ENCODE measurements at places on chromosomes 7 and 10. TPM values are rescaled to one million over a fixed set of nuclear protein-coding genes. Genes with fewer than 3 reads are reported as not detected.

- DNase-seq: no peak
Observed at GRCh38 chr7:98217623-98218582, 6.7 kb downstream of the BHLHA15 start.

DNA sequence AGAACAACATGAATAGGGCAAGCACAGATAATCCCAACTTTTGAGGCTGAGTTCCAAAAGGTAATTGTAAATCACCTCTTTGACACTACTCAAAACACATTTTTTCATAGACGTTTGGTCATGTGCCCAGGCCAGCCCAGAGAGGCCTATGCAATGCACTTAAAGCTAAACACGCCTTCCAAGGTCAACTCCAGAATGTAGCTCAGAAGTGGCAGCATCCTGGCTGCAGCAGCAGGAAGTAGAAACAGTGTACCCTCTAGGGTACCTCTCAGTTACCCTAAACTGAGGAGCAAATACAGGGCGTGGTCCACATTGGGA lies 58.7 kb downstream of the OSBPL3 start:
- DNase-seq: no peak

DNA sequence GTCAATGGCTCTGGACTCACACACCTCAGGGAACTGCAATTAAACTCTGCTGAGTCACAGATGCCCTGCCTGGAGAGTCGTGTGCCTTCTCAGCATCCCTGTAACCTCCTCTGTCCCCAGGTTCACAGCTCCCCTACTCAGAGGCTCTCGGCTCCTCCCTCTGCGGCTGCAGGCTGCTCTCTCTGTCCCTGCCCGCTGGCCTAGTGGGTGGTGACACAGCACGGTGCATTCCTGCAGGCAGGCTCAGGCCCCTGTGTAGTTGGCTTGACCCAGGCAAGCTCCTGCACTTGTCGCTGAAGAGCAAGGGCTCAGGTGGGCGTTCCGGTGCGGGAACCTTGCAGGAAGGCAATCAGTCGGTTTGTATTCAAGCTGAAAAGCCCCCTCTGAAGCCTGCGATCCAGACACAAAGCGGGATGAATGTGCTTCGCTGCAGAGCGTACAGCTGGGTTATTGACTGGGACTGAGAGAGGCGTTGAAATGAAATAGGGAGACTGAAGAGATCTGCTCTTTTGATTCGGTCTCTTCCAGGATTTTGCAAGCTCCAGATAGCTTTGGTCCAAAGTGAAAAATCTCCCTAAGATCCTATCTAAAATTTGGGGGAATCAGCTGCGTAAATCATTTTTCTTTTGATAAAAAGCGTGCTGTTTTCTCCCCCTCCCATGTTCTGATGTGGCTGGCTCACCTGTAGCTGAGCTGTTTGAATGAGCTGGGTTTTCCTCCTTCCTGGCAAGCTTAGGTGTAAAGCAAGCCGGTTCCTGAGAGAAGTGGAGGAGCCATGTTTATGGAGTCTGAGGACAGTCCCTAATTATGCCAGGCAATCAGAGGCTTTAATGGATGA lies 208.7 kb upstream of the PHYHIPL start:
- no peak for DNase-seq

GRCh38 chr7:80263333-80263732 lies 128.7 kb downstream of the GNAI1 start:
- DNase-seq: no peak

DNA sequence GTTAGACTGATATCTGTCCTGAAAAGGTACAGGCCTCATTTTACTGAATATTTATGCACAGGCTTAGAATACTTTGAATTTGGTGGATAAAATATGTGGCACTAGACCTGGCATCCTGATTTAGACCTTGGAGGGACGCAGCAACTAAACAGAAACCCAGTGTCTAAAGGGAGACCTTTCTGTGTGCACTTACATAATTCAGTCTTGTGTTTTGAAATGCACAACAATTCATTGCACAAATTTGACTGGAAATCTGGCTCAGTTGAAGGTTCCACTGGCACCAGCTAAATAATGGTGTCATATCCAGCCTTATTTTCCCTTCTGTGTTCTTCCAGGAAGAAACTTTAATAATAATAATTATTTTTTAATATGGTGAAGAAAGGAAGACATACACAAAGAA lies 142.1 kb downstream of the SND1 start:
- no peak for DNase-seq

GRCh38 chr10:64275774-64276173 lies 754.6 kb downstream of the REEP3 start:
- DNase-seq: no peak

- no peak for DNase-seq
Observed at GRCh38 chr10:20622531-20623211, 274.4 kb downstream of the NEBL start.

DNA sequence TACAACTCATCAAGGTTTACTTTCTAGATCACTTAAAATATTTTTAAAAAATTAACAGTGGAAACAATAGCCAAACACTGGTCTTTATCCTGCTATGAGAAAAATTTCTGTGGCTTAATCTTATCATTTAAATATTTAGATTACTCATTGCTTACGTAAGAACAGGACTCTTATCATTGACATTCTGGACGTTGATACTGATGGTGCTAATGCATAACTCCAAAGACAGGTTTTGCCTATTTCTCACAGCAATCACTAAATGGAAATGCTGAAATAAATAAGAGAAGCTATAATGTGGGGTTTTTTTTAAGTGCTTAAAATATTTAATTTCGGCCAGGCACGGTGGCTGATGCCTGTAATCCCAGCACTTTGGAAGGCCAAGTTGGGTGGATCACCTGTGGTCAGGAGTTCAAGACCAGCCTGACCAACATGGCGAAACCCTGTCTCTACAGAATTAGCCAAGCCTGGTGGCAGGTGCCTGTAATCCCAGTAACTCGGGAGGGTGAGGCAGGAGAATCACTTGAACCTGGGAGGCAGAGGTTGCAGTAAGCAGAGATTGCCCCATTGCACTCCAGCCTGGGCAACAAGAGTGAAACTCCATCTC lies 195.0 kb downstream of the HGF start:
- DNase-seq: peak; percentile 58

DNA sequence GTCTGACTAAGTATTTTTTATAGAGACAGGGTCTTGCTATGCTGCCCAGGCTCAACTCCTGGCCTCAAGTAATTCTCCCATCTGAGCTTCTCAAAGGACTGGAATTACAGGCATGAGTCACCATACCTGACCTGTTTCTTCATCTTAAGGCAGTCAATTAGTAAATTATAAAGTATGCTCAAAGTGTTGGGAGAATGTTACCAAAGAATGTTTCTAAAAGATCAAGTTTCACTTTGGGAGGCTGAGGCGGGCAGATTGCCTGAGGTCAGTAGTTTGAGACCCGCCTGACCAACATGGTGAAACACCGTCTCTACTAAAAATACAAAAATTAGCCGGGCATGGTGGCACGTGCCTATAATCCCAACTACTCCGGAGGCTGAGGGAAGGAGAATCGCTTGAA lies 117.0 kb downstream of the ALOX5 start:
- no peak for DNase-seq

DNA sequence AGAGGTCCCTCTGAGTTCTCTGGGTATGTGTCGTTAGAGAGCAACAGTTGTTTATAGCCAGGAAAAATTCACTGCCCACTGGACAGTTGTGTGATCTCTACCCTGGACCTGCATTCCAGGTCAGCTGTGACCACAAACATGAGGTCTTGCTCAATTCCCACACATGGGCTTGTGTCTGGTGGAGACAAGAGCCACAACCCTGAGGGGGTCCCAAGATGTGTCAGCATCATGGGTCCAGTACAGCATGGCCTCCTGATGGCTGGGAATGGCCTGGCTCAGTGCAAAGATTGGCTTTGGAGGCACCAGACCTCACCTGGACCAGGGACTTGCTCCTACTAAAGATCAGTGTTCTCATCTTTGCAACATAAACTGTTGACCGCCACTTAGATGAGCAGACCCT lies 751.6 kb downstream of the GRID1 start:
- DNase-seq: no peak

DNA sequence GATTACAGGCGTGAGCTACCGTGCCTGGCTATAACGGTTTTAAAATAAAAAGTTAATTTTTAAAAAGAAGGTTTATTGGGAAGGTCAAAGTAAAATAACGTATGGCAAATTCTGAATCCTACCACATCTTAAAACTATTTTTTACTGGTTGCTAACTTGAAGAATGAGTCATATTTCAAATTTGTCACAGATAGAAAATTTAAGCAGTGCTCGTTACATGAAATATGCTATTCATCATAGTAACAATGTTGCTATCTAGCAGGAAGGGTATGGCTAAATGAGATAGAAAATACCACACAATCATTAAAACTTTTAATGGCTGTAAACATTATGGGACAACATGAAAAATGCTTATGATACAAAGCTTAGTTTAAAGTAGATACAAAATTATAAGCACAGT lies 500.5 kb downstream of the PHTF2 start:
- no peak for DNase-seq

DNA sequence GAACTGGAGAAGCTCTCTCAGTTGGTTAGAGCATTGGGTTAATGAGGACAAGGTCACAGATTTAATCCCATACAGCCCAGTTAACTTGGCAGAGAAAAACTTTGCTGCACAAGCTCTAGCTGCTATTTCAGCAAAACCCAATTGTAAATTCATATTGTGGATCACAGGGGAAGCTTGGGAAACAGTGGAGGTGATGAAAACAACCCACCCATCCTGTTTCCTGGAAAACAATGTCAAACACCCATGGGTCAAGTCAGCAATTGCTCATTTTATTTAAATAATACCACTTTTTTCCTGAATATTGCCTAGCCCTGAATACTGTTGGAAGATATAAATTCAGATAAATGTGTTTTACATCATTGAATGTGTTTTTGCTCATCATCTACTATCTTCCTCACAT lies 900.6 kb upstream of the LRRTM3 start:
- DNase-seq: no peak

DNA sequence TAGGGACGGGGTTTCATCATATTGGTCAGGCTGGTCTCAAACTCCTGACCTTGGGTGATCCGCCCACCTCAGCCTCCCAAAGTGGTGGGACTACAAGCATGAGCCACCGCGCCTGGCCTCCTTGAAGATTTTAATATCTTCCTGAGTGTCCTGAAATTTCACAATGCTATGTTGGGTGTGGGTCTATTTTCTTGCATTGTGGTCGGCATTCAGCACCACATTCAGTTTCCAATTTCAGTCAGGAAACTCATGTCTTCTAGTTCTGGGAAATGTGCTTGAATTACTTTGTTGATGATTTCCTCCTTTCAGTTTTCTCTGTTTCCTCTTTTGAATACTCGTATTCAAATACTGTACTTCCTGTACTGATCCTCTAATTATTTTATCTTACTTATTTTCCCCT lies 49.3 kb upstream of the IL6 start:
- no peak for DNase-seq

DNA sequence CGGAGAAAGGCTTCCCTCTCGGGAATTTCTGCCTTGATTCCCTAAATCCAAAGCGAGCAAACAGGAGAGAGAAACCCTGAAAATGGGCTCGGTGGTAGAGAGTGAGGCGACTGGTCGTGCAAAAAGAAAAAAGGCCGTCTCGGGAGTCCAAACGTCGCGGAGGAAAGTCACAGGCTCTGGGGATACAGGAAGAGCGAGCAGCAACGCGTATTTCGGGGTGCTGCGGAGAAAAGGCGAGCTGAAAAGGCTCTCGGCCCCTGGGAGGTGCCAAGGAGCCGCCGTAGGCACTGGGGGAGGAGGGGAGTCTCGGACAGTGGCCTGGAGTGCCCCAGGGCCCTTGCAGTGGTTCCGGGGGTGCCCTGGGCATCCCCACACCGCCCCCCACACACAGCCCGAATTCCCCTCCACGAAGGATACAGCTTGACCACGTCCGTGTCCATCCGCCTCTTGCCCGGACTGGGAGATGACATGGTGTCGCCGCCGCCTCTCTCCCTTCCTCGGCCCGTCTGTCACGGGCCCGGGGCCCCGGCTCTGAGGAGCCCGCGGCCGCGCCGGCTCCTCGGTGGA lies 591 bp downstream of the UBE2H start:
- DNase-seq: no peak

GRCh38 chr7:92973974-92974373 lies 137.6 kb upstream of the CDK6 start:
- DNase-seq: no peak

DNA sequence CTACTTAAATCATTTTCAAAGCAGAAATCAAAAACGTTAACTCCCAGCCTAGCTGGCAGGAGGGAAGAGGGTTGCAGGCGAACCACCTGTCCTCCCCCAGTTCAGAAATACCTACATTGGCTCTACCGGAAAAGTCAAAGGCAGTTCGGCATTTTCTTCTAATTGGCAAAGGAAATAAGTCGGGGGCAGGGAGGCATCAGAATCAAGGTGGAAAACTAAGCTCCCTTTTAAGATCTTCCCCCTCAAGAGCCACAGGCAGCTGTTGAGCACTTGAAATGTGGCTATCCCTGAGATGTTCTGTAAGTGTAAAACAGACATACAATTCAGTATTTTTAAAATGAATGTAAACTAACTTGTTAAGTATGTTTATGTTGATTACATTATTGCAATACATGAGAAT lies 957 bp upstream of the ELMO1 start:
- no peak for DNase-seq

GRCh38 chr7:68216051-68216450 lies 1219.4 kb downstream of the TYW1 start:
- no peak for DNase-seq

- DNase-seq: no peak
Observed at GRCh38 chr10:125379592-125379991, 219.2 kb upstream of the CTBP2 start.

DNA sequence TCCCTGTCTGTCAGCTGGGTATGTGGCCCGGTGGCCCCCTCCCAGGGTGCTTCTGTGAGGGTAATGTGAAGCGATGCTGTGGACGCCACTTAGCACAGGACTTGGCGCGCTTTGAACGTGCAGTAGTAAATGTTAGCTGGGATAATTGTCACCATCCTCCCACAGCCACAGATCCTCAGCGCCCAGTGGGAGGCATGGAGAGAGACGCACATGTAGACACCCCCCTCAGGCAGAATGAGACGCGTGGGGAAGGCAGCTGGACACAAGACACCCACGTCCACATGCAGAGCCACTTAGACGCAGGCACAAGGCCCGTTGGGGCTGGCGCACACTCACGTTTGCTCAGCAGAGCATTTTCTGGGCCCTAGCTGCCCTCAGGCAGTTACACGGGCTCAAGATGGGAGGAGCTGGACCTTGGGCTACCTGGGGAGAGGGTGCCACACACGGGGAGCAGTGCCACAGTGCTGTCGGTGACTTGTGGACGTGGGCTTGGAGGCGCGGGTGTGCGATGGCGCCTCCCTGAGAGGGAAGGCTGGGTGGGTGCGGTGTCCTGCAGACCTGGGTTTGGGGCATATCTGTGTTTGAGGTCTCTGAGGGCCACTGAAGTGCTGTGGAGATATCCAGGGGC lies 26.4 kb downstream of the ADCYAP1R1 start:
- DNase-seq: no peak

GRCh38 chr10:61110188-61110844 lies 166.3 kb upstream of the RHOBTB1 start:
- DNase-seq: peak; percentile 47

GRCh38 chr7:26319636-26320035 lies 28.0 kb downstream of the SNX10 start:
- no peak for DNase-seq

GRCh38 chr10:120897343-120897742 lies 46.2 kb downstream of the WDR11 start:
- no peak for DNase-seq

- no peak for DNase-seq
Observed at GRCh38 chr10:14820775-14821154, 17.1 kb downstream of the CDNF start.

Gene KCNMA1
- polyA plus RNA-seq: 58.8 TPM

Gene DKK1
- polyA plus RNA-seq: 21.9 TPM

Gene OR9A2
- polyA plus RNA-seq: not detected

Gene GTF2IRD1
- 27.3 TPM for polyA plus RNA-seq

Gene TAS2R41
- polyA plus RNA-seq: not detected

Gene LRGUK
- polyA plus RNA-seq: 0.09 TPM

Gene POLR3A
- polyA plus RNA-seq: 16.3 TPM

Gene UCN3
- polyA plus RNA-seq: not detected

Gene FKBP6
- not detected for polyA plus RNA-seq

All from AG04450 (cell line).